ENCODE measurements at places on chromosomes 3 and 15. TPM values are rescaled to one million over a fixed set of nuclear protein-coding genes. Genes with fewer than 3 reads are reported as not detected.

The SSUH2 gene
- total RNA-seq: 3.6 TPM

GRCh38 chr15:38053776-38054175, 119.3 kb downstream of the TMCO5A start:
- no peaks in the 10 kb centered on the region for H3K36me3 ChIP-seq
- peaks cover 2% of the 10 kb centered on the region for H3K4me1 ChIP-seq
- no peak overlapping the region for H3K4me3 ChIP-seq
- H3K27me3 ChIP-seq: no peaks in the 10 kb centered on the region

The ENTPD3 gene
- total RNA-seq: 0.54 TPM

DNA sequence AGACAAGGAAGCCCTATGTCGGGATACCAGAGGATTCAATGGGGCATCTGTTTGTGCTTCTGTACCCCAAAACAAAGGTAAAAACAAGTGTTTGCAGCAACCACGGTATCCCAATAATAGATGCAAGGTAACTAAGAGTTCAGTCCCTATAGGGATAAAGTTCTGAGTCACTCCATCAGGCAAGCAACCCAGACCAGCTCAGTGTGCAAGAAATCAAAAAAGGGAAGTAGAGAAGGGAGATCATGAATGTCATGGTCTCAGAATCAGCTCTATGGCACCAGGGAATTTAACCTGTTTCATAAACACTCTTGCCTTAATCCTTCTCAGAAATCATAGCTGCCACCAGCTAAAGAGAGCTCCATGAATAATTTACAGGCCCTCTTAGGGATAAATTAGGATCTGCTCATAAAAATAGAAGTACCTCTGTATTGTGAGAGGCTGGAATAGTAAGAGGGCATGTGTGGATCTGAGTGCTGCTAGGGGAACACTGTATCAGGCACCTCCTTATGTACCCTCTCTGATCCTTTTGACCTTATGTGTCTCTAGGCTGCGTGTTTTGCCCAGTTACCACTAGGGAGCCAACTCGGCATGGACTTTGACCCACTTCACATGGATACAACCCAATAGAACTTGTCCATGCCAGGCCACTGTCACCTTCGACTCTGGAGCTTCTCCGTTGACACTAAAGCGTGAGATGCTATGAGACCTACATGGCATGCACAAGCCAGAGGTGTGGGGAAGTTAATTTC, 754.6 kb downstream of the AGBL1 start:
- H3K27me3 ChIP-seq: no peaks in the 10 kb centered on the region
- DNase-seq: no peak
- H3K27ac ChIP-seq: no peak overlapping the region
- no peaks in the 10 kb centered on the region for H3K36me3 ChIP-seq
- no peak overlapping the region for H3K4me3 ChIP-seq

DNA sequence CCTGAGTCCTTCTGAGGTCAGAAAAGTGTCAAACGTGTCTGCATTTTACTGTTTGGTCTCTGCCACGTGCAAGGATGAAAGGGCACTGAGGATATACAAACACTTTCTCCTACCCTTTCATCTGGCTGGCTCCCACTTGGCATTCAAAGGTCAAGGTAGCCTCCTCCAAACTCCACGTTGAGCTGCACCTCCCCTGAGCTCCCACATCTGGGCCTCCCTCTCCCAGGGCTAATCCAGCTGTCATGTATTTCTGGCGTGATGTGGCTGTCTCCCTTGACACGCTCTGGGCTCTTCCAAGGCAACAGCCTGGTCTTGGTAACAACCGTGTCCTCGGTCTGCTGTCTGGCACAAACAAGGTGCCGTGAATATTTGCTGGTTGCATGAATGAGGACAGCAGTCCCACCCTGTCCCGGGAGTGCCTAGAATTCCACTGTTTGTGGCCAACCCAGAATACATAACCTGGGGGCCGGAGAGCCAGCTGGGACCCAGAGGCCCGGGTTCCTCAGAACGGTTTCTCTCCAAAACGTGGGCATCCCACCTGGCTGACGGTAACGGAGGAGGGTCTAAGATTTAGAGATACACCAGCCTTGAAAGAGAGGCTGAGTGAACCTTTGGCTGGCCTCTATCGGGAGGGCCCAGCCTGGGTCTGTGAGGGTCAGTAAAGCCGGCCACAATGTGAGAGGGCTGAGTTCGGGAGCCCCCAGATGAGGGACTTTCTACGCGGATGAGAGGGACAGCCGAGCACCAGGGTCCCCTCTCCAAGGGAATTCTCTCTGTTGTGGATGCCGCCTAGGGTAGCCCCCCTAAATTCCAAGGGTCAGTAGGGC, 767 bp downstream of the GLT8D1 start:
- peak overlapping the region; percentile 83 for H3K4me3 ChIP-seq
- H3K27ac ChIP-seq: peak overlapping the region; percentile 76
- peak; percentile 6 for DNase-seq
- no peaks in the 10 kb centered on the region for H3K27me3 ChIP-seq

DNA sequence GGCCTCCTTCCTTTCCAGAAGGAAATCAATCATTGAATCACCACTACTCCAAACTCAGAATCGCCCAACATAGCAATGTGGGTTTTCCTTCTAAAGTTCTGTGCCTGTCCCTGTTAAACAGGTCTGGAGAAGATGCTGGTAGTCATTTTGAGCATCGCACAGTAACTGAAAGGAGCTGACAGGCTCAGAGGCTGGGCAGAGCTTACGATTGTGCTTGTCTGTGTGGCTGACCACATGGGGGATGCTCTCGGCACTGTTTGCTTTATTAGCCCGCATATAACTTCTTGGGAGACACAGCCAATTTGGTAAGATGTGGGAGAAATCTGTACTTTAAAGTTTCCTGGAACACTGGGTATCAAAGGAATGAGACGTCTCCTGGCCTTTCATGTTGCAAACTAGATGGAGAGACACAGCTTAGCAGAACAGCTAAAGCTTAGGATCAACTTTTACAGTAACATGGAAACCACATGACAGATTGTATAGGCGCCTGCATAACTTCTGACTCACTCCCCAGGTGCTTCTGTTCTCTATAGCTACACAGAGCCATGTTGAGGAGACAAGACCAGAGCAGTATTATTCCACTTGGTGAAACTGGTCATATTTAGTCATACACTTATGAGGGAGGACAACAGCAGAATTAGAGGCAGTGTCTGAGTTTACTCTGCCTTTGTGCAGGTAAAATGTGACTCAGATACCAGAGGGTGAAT, 374.1 kb downstream of the RORA start:
- no peaks in the 10 kb centered on the region for H3K4me1 ChIP-seq
- H3K27ac ChIP-seq: no peak overlapping the region
- H3K4me3 ChIP-seq: no peak overlapping the region
- no peaks in the 10 kb centered on the region for H3K27me3 ChIP-seq
- no peak for DNase-seq

GRCh38 chr3:161142486-161142885, 37.3 kb upstream of the B3GALNT1 start:
- H3K27me3 ChIP-seq: no peaks in the 10 kb centered on the region
- no peak overlapping the region for H3K4me3 ChIP-seq
- no peak for DNase-seq
- no peak overlapping the region for H3K27ac ChIP-seq

DNA sequence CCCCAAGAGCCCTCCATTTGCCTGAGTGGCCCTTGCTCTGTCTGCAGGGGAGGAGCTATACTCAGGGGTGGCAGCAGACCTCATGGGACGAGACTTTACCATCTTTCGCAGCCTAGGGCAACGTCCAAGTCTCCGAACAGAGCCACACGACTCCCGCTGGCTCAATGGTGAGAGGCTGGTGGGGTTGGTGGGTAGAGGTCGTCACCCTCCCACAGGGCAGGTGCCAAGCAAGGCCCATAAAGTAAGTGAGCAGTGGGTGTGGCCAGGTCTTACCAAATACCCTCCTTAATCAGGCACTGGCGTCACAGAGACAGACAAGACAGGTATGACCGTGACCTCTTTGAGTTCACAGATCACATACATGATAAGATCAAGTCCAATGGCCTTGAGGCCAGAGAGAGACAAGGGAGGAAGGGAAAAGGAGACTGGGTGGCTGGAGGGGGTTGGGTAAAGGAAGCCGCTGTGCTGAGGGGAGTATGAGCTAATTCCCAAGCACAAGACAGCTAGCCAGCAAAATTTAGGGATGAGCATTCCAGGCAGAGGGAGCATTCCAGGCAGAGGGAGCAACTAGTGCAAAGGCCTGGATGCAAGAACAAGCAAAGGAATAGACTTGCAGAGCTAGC, 2.5 kb downstream of the SEMA3B start:
- H3K36me3 ChIP-seq: no peaks in the 10 kb centered on the region
- H3K4me3 ChIP-seq: no peak overlapping the region

DNA sequence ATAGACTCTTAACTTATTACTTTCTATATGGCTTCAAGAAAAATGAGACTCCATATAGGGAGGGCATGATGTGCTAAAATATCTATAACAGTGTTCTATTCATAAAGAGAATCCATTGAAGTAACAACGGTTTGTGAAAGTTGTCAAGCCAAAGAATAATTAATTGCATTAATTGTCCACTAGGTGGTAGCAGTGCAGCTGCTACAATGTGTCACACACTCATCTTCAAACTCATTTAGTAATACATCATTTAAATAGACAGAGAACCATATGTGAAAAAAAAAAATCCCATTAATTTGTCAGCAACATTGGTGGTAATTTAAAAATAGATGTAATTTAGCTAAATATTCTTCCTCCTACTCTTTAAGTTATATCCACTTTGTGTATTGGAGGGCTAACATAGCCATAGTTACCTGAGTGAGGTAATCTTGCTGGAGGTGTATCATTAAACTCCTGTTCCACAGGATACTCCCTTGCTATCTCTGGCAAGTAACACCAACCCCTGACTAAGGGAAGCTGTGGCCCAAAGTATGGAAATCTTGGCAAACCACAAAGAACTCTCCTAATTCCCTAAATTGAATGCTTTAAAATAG, 3.7 kb upstream of the CPA3 start:
- H3K4me3 ChIP-seq: no peak overlapping the region
- no peaks in the 10 kb centered on the region for H3K27me3 ChIP-seq
- DNase-seq: peak; percentile 56

The INKA1 gene
- total RNA-seq: 7.1 TPM

DNA sequence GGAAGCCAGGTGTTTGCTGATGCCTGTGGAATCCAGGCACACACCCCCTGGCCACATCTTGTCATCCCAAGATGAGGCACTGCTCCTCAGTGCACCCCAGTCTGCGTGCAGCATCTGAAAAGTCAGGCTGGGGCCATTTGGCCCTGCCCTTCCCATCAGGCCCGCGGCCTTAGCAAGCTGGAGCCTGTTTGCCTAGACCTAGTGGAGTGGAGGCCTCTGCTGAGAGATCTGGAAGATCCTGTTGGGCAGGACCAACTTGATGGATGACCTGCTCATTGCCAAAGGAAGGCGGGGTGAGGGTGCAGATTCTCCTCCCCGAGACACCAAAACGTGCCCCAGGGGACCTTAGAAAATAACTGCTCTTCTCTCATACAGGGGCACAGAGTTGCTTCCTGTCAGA, 220.2 kb downstream of the SHQ1 start:
- H3K27me3 ChIP-seq: no peaks in the 10 kb centered on the region
- no peak overlapping the region for H3K27ac ChIP-seq

The HRG gene
- total RNA-seq: not detected

DNA sequence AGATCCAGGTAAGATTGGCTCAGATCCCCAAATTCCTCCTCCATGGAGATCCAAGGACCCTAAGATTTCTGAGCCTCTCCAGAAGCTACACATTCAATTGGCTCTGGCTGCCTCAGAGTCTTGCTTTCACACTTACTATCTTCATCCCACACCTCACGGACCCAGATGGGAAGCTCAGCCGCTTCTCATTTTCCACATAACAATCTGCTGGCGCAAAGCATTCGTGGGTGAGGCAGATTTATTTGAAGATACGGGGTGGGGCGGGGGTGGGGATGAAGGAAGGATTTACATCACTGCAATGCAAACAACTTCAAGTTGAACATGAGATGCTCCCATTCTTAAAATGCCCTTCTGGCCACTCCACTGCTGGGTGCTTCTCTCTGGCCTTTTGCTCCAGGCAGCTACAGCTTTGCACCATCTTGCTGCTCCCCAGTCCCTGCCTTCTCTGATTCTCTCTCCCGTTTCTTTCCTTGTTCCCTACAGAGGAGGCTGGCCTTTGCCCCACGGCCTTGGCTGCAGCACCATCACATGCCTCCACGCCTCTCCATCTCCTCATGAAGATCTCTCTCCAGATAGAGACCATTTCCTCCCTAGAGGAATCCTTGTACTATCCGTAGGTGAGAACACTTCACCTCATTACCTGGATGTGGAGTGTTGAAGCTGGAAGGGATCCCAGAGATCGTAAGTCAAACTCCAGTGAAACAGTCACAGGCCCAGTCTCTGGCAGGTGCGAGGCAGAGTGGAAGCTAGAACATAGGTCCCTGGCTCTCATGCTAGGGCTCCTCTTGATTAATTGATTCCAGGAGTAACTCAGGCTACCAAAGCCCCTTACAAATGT, 175.9 kb downstream of the RPLP1 start:
- H3K4me3 ChIP-seq: no peak overlapping the region
- no peak overlapping the region for H3K27ac ChIP-seq
- no peak for DNase-seq
- H3K4me1 ChIP-seq: no peaks in the 10 kb centered on the region
- peaks cover 34% of the 10 kb centered on the region for H3K27me3 ChIP-seq

The DNASE1L3 gene
- total RNA-seq: not detected

The IQCF5 gene
- total RNA-seq: not detected

- peak; percentile 61 for DNase-seq
- H3K27me3 ChIP-seq: no peaks in the 10 kb centered on the region
- H3K36me3 ChIP-seq: no peaks in the 10 kb centered on the region
- H3K4me3 ChIP-seq: no peak overlapping the region
Observed at GRCh38 chr15:64191971-64192830, 29.4 kb upstream of the PPIB start.

DNA sequence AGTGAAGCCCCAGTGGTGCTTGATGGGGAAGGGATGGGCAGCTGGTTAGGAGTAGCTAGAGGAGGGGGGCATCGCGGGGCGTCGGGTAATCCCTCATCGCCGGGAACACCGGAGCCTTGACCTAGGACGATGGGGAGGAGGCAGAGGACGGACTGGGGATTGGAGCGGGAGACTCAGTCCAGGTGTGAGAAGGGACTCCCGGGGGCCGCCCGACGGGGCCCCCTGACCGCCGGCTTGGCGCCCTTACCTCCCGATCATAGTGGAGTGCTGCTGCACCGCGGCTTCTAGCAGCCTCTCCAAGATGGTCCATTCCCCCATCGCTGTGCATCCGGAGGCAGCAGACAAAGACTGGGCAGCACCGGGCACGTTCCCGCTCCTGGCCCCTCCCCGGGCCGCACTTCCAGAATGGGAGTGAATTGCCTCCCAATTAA, 612 bp downstream of the GJD2 start:
- peaks cover 91% of the 10 kb centered on the region for H3K27me3 ChIP-seq
- H3K27ac ChIP-seq: no peak overlapping the region
- no peaks in the 10 kb centered on the region for H3K4me1 ChIP-seq
- no peaks in the 10 kb centered on the region for H3K36me3 ChIP-seq

The FAM43A gene
- total RNA-seq: 29.7 TPM

- H3K4me1 ChIP-seq: peaks cover 15% of the 10 kb centered on the region
- H3K27ac ChIP-seq: no peak overlapping the region
- no peak overlapping the region for H3K4me3 ChIP-seq
- no peaks in the 10 kb centered on the region for H3K27me3 ChIP-seq
Observed at GRCh38 chr3:58464866-58465265, 27.0 kb upstream of the KCTD6 start.

GRCh38 chr3:71421820-71422566, 161.5 kb downstream of the FOXP1 start:
- no peaks in the 10 kb centered on the region for H3K36me3 ChIP-seq
- H3K4me3 ChIP-seq: no peak overlapping the region
- DNase-seq: no peak
- no peak overlapping the region for H3K27ac ChIP-seq
- H3K4me1 ChIP-seq: peaks cover 11% of the 10 kb centered on the region

The ZNF860 gene
- not detected for total RNA-seq

The KNG1 gene
- total RNA-seq: not detected

The PCSK6 gene
- total RNA-seq: 2.6 TPM
